ENCODE measurements at places on chromosomes 16 and 17. TPM values are rescaled to one million over a fixed set of nuclear protein-coding genes. Genes with fewer than 3 reads are reported as not detected.

- H3K4me1 ChIP-seq: no peaks in the 10 kb centered on the region
- H3K27ac ChIP-seq: no peak overlapping the region
- no peak for DNase-seq
- H3K27me3 ChIP-seq: no peaks in the 10 kb centered on the region
- no peaks in the 10 kb centered on the region for H3K36me3 ChIP-seq
- H3K4me3 ChIP-seq: no peak overlapping the region
These were observed 23.0 kb downstream of the SLC35G3 start for GRCh38 chr17:35170968-35171771.

DNA sequence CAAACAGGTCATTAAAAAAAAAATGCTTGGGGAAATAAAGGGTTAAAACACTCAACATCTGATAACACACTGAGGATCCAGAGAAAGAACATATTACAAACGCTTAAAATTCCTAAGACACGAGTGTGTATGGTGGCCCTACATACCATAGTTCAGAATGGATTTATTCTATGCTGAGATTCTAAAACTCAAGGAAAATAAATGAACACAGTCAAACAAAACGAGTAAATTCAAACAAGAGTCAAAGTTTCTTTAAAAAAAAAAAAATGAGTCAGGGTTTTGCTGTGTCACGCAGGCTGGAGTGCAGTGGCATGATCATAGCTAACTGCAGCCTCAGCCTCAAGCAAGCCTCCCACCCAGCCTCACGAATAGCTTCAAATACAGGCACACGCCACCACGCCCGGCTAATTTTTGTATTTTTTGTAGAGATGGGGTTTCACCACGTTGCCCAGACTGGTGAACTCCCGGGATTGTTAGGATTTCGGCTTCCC is 17.4 kb downstream of the CRK start:
- H3K27me3 ChIP-seq: no peaks in the 10 kb centered on the region
- peaks cover 29% of the 10 kb centered on the region for H3K4me1 ChIP-seq
- no peak for DNase-seq
- peak overlapping the region; percentile 37 for H3K27ac ChIP-seq

- H3K27ac ChIP-seq: peak overlapping the region; percentile 98
- H3K4me3 ChIP-seq: peak overlapping the region; percentile 91
- H3K36me3 ChIP-seq: no peaks in the 10 kb centered on the region
- no peaks in the 10 kb centered on the region for H3K27me3 ChIP-seq
These were observed 1.2 kb upstream of the METTL9 start for GRCh38 chr16:21598206-21598605.

DNA sequence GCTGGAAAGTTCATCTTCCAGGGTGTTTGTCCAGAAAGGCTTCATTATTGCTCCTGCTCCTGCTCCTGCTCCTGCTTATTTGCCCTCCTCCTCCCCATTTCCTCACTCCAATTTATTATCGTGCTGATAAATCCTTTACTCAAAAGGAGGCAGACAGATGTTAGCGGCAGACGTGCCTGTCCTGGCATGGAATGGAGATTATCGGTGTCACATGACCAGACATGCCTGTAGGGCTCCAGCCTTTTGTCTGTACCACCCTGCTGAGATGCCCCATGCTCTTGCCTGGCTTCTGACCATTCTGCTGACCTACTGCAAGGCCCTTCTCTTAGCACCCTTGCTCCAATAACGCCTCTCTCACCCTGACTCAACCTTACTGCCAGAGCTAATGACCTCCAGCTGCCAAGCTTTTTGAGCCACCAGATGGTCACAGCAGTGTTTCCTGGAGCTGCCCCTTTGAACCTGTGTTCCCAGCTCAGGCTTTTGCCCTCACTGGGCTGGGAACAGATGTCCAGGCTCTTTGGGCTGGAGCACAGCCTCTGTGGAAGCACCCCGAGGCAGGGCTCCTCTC is 12.8 kb downstream of the DNAH9 start:
- H3K36me3 ChIP-seq: no peaks in the 10 kb centered on the region
- H3K4me3 ChIP-seq: no peak overlapping the region
- H3K27ac ChIP-seq: no peak overlapping the region
- H3K4me1 ChIP-seq: peaks cover 13% of the 10 kb centered on the region
- no peaks in the 10 kb centered on the region for H3K27me3 ChIP-seq

DNA sequence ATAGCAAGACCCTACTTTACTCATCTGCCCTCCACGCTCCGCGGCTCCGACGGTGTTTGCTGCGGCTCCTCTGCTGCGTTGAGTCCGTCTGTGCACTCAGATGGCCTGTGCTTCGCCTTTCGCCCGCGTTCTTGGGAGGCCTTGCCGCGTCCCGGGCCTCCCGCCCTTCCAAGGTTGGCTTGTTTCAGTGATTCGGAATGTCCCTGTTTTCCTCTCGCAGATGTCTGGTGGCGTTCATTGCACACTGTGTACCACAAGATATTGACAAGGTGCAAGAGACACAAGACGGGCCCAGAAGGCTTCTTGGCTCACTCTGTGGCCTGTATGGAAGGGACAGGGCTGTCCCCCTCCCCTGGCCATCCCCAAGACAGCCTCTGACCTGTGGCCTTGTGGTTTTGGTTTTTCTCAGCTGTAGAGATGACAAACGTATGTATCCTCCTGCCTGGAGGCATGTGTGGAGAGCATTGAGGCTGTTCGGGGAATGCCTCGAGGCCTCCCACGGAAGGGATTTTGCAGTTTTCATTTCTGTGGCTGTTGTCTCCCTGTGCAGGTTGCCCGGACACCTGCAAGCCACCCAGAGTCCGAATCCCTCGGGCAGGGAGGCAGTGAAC is 15.4 kb downstream of the MGRN1 start:
- DNase-seq: no peak

- H3K27ac ChIP-seq: peak overlapping the region; percentile 100
- DNase-seq: no peak
- no peaks in the 10 kb centered on the region for H3K27me3 ChIP-seq
- H3K36me3 ChIP-seq: peaks cover 16% of the 10 kb centered on the region
These were observed 1.5 kb downstream of the TOB1 start for GRCh38 chr17:50864747-50865059.

TLCD1 gene
- total RNA-seq: 1.5 TPM

GLP2R gene
- 9.1 TPM for total RNA-seq

SLC5A11 gene
- not detected for total RNA-seq

DUS1L gene
- total RNA-seq: 50.4 TPM

DNA sequence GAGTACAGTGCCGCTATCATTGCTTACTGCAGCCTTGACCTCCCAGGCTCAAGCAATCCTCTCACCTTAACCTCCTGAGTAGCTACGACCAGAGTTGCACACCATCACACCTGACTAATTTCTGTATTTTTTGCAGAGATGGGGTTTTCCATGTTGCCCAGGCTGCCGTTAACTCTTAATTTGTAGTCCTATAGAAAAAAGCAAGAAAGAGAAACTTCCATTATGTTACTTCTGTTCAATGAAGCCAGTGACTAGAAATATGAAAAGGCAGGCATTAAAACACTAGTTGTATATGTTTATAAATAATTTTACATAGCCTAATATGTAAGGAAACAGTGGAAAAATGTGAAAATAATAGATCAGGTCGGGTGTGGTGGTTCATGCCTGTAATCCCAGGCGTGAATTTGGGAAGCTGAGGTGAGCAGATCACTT is 9.7 kb downstream of the RAD51C start:
- H3K4me1 ChIP-seq: no peaks in the 10 kb centered on the region
- no peak for DNase-seq
- peaks cover 62% of the 10 kb centered on the region for H3K36me3 ChIP-seq
- H3K4me3 ChIP-seq: no peak overlapping the region
- no peak overlapping the region for H3K27ac ChIP-seq
- H3K27me3 ChIP-seq: no peaks in the 10 kb centered on the region

CES4A gene
- total RNA-seq: 2.7 TPM

- no peak overlapping the region for H3K4me3 ChIP-seq
- no peaks in the 10 kb centered on the region for H3K27me3 ChIP-seq
- DNase-seq: no peak
- no peak overlapping the region for H3K27ac ChIP-seq
- H3K4me1 ChIP-seq: peaks cover 75% of the 10 kb centered on the region
These were observed 72.0 kb downstream of the FTO start for GRCh38 chr16:53775821-53776431.

DNA sequence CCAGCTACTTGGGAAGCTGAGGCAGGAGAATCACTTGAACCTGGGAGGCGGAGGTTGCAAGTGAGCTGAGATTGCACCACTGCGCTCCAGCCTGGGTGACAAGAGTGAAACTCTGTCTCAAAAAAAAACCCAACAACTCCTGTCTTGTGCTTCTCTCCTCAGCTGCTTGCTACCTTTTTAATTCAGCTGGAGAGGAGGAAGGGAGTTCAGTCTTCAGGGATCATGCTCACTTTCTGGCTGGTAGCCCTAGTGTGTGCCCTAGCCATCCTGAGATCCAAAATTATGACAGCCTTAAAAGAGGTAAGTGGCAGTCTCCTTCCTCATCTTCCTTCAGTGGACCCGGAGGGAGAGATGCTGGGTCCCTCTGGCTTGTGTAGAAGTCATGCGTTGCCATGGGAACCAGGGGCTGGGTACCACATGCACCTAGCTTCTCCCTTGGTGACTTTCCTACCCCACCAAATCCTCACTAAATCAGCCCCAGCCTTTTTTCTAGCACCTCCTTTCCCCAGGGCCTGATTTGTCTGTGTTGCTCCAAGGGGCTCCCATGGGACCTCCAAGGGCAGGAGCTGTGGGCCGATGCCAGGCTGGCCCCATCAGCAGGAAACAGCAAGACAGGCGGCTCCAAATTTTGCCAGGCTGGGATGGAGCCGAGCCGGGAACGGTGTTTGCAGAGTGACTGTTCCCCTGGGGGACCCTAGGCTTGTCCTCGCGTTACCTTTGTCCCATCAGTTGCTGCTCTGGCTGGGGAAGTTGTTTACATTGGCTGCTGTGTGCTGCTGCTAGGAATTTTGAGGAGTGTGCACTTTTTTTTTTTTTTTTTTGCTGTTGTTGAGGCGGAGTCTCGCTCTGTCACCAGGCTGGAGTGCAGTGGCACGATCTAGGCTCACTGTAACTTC is 65.2 kb downstream of the ABCC1 start:
- peaks cover 82% of the 10 kb centered on the region for H3K4me1 ChIP-seq
- peak overlapping the region; percentile 82 for H3K27ac ChIP-seq

SALL1 gene
- total RNA-seq: not detected

DNA sequence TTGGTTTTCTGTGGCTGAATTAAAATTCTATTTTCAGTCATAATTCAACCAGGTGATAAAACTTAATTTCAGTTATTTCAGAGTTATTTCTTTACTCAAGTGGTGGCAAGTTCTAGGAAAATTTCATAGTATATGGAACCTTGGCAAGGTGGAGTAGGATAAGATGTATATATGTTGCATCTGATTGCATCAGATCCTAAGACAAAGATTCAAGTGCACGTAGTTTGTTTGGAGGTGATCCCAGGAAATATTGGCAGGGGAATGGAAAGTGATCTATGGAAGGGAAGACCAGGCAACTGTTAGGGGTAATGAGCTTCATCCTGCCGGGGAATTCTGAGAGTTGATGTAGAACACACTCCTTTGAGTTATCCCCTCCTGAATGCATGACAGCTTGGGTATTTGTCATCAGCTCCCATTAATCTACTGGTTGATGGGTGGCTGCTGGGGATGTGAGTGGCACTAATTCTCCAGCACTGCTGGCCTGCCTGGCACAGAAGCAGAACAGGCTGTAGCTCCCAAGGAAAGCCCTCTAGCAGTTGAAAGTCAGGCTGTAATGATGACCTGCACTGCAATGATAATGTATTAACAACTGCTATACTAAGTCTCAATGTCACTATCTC is 52.2 kb upstream of the TOM1L1 start:
- H3K27ac ChIP-seq: no peak overlapping the region
- DNase-seq: no peak
- H3K4me3 ChIP-seq: no peak overlapping the region
- no peaks in the 10 kb centered on the region for H3K36me3 ChIP-seq

DNA sequence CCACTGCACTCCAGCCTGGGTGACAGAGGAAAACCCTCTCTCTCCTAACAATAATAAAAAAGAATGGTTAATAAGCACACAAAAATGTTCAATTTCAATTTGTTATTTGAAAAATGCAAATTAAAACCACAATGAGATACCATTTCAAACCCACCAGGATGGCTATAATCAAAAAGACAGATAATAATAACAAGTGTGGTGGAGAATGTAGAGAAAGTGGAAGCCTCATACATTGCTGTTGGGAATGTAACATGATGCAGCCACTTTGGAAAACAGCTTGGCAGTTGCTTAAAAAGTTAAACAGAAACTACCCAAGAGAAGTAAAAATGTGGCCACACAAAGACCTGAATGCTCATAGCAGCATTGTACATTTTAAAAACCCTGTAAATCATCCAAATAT is 51.8 kb upstream of the MAP3K14 start:
- H3K4me3 ChIP-seq: no peak overlapping the region
- no peak overlapping the region for H3K27ac ChIP-seq
- H3K36me3 ChIP-seq: no peaks in the 10 kb centered on the region
- no peak for DNase-seq
- peaks cover 33% of the 10 kb centered on the region for H3K4me1 ChIP-seq
- H3K27me3 ChIP-seq: no peaks in the 10 kb centered on the region

Measured in esophagus muscularis mucosa (tissue), 4 donors.